ENCODE measurements at places on chromosomes 4 and X.

- peak; percentile 90 for DNase-seq
Measured at GRCh38 chrX:16771483-16772398, 14.5 kb upstream of the TXLNG start.

DNA sequence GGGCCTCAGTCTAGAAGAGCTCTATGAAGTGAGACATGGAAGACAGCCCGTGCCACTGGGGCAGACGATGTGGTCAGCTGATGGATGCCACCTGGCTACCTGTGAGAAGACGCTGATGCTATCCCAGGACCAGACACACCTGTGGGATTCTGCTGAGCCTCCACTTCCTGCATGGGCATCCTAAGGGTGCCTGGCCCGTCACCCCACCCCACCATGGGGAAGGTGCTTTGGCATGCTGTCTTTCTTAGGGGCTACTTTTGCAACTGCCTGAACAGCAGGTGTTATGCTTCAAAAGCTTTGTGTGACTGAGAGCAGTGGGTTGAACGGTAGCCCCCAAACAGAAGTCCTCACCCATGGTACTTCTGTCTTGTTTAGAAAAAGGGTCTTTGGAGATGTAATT, 65.0 kb upstream of the STS start:
- DNase-seq, result no peak

DNA sequence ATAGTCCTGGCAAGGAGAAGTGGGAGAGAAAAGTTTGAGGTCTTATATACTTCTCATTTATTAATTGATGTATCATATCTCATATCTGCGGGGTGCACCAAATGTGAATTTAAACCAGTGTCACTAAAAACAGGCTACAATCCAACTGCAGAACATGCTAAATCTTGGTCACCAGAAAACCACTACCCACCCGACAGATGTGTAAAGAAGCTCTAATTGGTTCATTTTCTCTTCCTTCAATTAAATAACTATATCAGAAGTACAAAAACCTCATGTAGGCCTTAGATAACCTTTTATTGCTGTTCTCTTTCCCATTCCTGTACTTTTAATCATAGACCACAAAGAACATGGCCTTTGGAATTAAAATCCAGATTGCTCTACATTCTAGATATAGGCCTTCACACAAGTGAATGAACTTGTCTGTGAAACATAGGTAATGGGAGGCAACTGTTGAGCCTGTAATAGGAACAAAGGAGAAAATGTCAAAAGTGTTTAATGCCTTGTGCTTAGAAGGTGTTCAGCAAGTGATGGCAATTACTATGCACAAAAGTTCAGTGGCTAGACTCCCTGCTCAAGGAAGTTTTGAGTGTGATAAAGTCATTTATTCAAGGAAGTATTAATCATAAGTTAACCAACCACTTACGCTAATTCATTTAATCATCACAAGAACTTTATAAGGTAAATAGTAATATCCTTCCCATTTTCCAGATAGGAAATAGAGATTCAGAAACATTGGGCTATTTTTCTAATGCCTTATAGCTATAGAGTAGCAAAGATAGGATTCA, 425.6 kb downstream of the INPP4B start:
- no peak for DNase-seq

DNA sequence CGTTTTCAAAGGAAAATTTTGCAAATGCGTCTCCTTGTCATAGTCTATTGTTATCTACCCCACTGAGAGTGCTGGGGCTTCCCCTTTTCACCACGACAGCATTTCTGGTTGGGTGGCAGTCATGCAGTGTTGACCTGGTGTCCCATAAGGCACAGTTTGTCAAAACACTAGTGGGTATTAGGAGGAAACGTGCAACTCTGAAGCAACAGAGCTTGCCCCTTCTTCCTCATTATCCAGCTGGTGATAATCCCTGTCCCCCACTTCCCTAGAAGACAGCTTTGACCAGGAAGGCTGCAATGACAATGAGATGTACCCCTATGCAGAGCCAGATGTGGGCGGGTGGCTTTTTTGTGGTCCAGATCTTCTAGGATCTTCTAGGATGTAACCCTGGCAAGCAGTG, 1.8 kb downstream of the TBC1D1 start:
- no peak for DNase-seq

DNA sequence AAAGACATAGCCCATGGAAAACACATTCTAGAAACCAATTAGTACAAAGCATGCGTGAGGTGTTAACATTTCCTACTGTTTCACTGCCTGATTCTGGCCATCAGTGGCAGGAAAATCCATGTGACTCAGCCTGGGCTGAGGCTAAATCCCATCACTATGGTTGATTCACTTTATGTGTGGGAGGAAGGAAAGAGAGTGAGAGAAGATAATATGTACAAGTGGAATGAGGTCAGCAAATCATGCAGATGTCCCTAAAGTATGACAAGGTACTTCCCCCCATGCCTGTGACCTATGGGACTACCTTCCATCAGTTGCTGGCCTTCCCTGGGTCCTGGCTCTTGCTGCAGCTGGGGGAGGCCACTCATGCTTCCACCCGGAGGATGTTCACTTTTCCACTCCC, 64.2 kb upstream of the MAP3K15 start:
- DNase-seq, result no peak

GRCh38 chr4:43452948-43453347, 560.4 kb downstream of the GRXCR1 start:
- no peak for DNase-seq

GRCh38 chr4:145320294-145320693, 139.9 kb upstream of the OTUD4 start:
- DNase-seq, result peak; percentile 31

DNA sequence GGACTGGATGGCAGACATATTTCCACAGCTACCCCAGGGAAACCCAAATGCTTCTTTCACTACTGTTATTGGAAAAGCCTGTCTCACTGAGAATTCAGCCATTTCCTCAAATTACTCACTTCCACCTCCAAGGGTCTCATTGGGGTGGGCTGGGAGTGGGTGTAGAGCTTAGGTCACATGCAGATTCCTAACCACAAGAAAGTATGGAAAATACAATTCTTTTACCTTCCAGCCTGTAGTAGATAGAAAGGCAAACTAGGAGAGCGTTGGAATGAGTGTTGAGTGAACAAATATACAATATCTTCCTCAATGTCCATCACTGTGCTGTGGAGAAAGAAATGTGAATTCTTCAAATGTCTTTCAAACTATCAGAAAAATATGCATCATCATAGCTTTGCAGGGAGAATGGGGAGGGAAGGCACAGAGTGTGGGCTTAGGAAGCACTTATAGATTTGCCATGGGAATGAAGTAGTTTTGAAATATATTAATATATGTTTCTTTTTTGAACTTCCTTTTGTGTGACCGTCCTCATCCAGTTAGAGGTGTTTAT, 245.3 kb upstream of the JADE1 start:
- DNase-seq, result no peak

DNA sequence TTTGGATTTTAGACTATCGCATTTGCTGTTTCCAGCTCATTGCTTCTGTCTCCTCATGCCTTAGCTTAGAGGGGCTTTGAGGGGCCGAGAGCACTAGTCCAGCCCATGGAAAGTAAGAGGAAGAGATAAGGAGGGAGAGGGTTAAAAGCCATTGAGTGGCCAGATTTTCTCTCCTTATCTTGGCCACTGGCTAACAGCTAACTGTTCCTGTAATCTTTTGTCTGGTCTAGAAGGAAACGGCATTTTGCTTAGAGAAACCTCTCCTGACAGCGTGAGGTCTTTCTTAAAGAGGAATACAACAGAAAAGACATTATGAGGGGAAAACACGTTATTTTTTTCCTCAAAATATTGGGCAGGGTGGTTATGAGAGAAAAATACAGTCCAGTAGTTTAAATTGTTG, 7.9 kb downstream of the GPR101 start:
- no peak for DNase-seq

DNA sequence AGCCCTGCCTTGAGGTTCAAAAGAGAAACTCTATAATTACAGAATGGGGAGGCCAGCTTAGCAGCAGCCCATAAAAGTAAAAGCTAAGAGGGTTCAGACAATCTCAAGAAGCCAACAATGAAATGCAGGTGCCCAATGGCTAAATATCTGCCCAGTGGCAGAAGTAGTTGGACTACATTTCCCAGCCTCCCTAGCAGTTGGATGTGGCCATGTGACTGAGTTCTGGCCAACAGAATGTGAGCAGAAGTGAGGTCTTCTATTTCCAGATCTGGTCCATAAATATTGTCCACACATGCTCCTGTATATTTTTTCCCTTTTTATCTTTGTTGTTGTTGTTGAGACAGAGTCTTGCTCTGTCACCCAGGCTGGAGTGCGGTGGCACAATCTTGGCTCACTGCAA, 127.9 kb upstream of the NHS start:
- no peak for DNase-seq

- no peak for DNase-seq
Measured at GRCh38 chr4:122623637-122624166, 2.8 kb upstream of the IL21 start.

DNA sequence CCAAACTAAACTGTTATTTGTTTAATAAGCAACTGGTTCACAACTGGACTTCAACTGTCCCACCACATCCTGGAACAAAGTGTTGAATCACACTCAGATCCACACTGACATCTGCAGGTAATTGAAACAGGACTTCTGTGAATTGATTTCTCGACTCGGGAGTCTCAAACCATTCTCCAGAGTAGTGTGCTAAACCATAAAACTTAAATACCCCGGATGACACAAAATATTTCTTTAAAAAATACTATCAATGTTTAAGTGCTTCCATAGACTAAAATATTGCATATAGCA, 95.4 kb upstream of the PLAC1 start:
- no peak for DNase-seq

DNA sequence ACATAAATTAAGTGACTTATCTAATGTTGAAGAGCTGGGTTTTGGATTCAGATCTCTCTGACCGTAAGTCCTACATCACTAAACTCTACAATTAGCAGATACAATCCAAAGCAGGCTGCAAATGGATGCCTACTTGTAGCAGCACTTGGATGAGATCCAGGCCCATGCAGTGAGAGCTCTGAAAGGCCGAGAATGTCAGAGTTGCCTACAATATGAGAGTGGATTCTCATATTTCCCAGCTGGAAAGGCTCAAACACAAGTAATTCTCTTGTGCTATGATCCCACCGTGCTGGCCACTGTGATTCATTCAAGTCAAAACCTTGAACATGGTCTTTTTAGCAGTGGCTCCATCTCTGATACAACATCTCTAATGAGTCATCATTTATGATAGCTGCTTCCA, 125.4 kb upstream of the CHRDL1 start:
- DNase-seq, result no peak

DNA sequence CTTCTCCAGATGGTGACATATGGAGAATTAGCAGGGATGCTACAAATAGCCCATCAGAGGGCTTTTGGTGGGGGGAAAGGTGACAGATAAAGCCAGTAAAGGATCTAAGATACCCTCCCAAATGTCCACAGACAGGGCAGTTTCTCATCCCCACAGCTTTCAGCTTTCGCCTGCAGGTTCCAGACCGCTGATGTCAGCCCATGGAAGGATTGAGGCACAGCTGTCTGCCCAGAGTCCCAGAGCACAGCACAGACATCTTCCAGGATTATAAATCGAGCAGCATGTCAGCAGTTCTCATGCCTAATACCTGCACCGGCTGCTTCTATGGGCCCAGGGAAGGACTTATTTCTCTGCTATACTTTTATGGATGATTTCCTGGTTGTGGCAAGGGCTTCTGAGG, 96.7 kb upstream of the MXRA5 start:
- DNase-seq, result no peak

GRCh38 chrX:138794246-138794645, 82.7 kb upstream of the FGF13 start:
- no peak for DNase-seq

- DNase-seq, result no peak
Measured at GRCh38 chr4:90582087-90582486, 454.9 kb downstream of the CCSER1 start.

- peak; percentile 64 for DNase-seq
Measured at GRCh38 chr4:45453258-45453853, 670.5 kb downstream of the GABRG1 start.

DNA sequence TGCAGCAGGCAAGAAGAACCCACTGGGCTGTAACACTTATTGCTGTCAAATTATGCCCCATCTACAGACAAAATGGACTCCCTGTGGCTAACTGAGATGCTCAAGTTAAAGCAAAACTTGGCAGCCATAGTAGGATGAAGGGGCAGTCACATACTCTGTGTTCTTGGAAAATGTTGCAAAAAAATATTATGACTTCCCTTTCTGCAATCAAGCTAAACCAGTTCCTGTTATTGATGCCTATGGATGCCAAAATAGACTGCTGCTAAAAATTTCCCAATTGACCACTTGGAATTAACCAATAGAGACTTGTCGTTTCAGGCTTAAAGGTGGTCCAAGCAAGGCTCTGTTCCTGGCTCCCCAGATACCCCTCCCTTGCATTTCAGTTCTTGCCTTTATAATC, 49.5 kb downstream of the IQCM start:
- no peak for DNase-seq

- DNase-seq, result no peak
Measured at GRCh38 chr4:119647558-119647957, 19.0 kb upstream of the PDE5A start.
